ENCODE measurements at places on chromosomes 6 and 20.

GRCh38 chr6:136464148-136464547, 86.1 kb downstream of the MAP7 start:
- DNase-seq = no peak

DNA sequence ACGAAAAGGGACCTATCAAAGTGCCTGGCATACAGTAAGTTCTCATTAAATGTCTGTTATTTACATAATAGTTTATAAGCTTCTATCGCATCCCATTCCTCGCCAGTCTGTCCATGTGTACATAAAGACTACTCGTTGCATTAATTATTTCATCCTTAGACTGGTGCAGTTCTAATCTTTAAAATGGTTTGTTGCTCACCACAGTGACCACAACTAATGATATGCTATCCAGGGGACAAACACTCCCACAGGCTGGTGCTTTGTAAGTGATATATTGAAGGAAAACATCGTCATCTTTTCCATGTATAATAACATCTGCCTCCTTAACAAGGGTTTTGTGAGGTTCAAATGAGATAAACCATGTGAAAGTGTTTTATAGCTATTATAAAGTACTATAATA, 39.0 kb upstream of the HBS1L start:
- DNase-seq = no peak

- DNase-seq = no peak
Observed at GRCh38 chr6:128259029-128259724, 261.2 kb downstream of the PTPRK start.

DNA sequence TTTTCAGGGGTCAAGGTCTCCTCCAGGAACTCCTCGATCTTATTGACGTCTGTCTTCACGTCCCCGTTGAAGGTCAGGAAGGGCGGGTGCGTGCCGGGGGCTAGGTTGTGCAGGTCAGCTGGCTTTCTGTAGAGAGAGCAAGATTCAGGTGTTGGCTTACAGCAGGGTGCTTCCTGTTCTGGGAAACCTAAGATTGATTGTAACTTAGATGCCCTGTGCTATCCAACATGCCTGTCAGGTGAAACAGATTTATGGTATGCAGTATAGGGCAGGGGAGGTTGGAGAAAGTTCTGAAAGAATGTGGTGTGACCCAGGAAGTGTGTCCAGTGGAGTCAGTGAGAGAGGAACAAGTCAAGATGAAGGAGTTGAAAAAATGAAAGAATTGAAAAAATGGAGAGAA, 66.4 kb downstream of the CLIC5 start:
- DNase-seq = no peak

- DNase-seq = no peak
Observed at GRCh38 chr6:135555550-135555949, 58.0 kb upstream of the AHI1 start.
